ENCODE measurements at places on chromosomes 3 and 15. TPM values are rescaled to one million over a fixed set of nuclear protein-coding genes. Genes with fewer than 3 reads are reported as not detected.

The PLSCR5 gene
- not detected for polyA plus RNA-seq

The MITF gene
- polyA plus RNA-seq, result 9.0 TPM

- no peak for DNase-seq
Measured at GRCh38 chr15:72421484-72421883, 23.4 kb downstream of the TMEM202 start.

GRCh38 chr3:18489939-18490338, 64.8 kb upstream of the SATB1 start:
- no peak for DNase-seq

- no peak for DNase-seq
Measured at GRCh38 chr3:73284472-73284871, 223.0 kb downstream of the EBLN2 start.

Measured in hindlimb muscle (tissue), 1 donor.